ENCODE measurements at places on chromosomes 6 and 20.

GRCh38 chr6:127058027-127058426 lies 60.4 kb upstream of the RSPO3 start:
- DNase-seq: no peak

- DNase-seq: peak; percentile 67
These were observed 151.7 kb downstream of the ERMARD start for GRCh38 chr6:169903122-169903521.

DNA sequence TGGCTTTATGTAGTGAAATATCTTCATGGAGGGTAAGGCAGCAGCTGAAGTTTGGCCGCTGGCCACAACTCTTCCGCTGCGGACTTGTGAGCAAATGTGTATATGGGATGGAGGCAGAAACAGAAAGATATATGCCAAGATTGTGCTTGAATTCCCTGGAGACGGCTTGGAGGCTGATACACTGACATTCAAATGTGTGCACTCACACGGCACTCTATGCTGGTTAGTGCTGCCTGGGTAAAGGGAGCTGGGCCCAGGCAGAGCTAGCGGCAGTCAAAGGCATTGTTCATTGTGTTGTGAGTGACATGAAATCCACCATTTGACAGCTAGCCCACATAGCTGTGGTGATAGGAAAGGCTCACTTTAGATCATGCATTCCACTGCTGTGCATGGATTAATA lies 202.7 kb downstream of the CLIC5 start:
- DNase-seq: no peak

- no peak for DNase-seq
These were observed 57.5 kb downstream of the SNRNP48 start for GRCh38 chr6:7647504-7647903.

DNA sequence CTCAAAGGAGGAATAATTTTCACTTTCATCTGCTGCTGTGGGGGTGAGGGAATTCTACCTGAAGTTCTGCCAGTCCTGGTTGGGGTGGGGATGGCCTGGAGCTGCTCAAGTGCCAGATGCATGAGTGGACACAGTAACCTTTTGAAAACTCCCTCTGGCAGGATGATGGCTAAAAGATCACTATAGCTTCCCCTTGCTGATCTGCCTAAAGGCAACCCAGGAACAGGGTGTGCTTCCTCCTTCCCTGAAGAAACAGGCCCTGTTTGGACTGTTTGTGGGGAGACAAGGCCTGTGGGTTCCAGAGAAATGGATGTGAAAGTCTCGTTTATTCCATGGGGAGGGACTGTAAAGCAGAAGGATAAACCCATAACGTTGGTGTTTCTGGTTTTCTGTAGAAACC lies 176.9 kb downstream of the DTNBP1 start:
- DNase-seq: no peak

GRCh38 chr6:8659404-8660189 lies 224.3 kb upstream of the SLC35B3 start:
- DNase-seq: no peak

DNA sequence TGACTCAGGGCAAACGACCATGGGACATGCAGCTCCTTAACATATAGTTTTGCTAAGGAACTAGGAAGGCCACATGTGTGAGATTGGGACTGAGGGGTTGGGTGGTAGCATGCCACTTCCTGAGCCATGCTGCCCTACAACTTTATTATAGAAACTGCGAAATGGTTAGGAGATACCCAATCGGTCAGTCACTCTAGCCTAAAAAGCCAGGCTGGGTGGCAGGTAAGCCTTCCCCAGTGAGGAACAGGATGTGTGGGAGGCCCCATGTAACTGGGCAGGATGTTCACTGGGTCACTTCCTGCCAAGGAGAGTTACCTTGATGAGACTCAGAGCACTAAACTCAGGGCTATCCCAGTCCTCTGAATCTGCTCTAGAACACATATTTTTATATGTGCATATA lies 123.5 kb downstream of the MAP3K7 start:
- DNase-seq: no peak

- DNase-seq: peak; percentile 28
These were observed at the start of gene LY86 for GRCh38 chr6:6588064-6588923. Gene LY86 (plus strand): TSS chr6:6588720. CDS start chr6:6588735, 15 bp downstream.

GRCh38 chr6:17423026-17423425 lies 29.6 kb downstream of the CAP2 start:
- no peak for DNase-seq

Measured in left lung (tissue), 14 donors.